ENCODE measurements at places on chromosomes 1 and 21. TPM values are rescaled to one million over a fixed set of nuclear protein-coding genes. Genes with fewer than 3 reads are reported as not detected.

The ADGRL4 gene
- 11.8 TPM for total RNA-seq

The B3GALT2 gene
- 0.99 TPM for total RNA-seq

The SELENBP1 gene
- 15.6 TPM for total RNA-seq

- no peak for DNase-seq
- no peak overlapping the region for H3K4me3 ChIP-seq
- no peak overlapping the region for H3K27ac ChIP-seq
- peaks cover 4% of the 10 kb centered on the region for H3K36me3 ChIP-seq
- peaks cover 1% of the 10 kb centered on the region for H3K27me3 ChIP-seq
- H3K4me1 ChIP-seq: peaks cover 13% of the 10 kb centered on the region
These were observed 49.1 kb downstream of the TRPM2 start for GRCh38 chr21:44402323-44403105.

DNA sequence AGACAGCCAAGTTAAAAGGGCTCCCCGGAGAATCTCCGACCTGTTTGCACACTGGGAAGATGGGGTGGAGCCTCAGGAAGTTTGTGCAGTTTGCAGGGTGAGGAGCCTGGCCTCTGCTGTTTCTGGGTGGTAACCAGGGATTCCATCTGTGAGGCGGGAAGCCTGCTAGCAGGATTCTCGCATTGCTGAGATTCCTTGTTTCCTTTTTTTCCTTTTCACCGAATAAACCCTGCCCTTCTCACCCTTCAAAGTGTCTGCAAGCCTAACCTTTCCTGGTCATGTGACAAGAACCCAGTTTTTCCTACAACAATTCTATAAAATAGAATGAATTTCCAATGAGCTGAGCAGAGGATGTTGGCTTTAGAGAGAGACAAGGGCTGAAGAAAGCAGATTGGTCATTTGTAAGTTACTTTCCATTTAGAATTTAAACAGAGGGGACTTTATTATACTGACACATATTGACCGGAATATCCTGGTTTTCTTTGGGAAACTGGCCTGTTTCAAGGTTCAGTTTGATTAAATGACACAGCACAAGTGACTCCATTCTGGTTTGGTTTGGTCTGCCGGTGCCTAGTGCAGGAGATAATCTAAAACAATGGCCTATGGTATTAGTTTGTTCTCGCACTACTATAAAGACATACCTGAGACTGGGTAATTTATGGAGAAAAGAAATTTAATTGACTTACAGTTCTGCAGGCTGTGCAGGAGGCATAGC, 48.7 kb upstream of the DNAH14 start:
- H3K27me3 ChIP-seq: peaks cover 35% of the 10 kb centered on the region
- no peak for DNase-seq
- no peaks in the 10 kb centered on the region for H3K36me3 ChIP-seq
- H3K4me3 ChIP-seq: no peak overlapping the region

- peaks cover 13% of the 10 kb centered on the region for H3K27me3 ChIP-seq
- no peaks in the 10 kb centered on the region for H3K4me1 ChIP-seq
- no peaks in the 10 kb centered on the region for H3K36me3 ChIP-seq
- H3K4me3 ChIP-seq: no peak overlapping the region
These were observed 41.4 kb downstream of the NOS1AP start for GRCh38 chr1:162110910-162111309.

- H3K36me3 ChIP-seq: no peaks in the 10 kb centered on the region
- H3K27me3 ChIP-seq: peaks cover 2% of the 10 kb centered on the region
- no peak for DNase-seq
- peaks cover 16% of the 10 kb centered on the region for H3K4me1 ChIP-seq
These were observed 12.4 kb downstream of the UBXN11 start for GRCh38 chr1:26293911-26294463.

DNA sequence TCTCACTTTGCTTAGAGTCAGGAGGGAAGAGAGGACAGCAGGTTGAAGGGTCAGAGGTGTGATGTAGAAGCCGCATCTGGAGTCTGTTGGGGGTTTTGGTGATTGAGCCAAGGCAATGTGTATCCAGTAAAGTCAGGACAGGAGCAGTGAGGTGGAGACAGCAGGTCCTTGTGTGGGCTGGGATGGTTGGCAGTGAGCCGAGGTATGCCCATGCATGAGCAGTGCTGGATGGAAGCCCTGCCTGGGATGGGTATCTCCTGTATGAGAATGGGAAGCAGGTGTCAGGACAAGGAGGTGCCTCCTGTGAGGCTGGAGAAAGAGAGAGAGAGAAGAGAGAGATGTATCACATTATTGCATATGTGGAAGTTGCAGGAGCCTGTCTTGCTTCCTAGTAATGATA, 90.0 kb downstream of the OBSCN start:
- H3K27ac ChIP-seq: no peak overlapping the region
- H3K36me3 ChIP-seq: peaks cover 26% of the 10 kb centered on the region
- H3K4me1 ChIP-seq: no peaks in the 10 kb centered on the region
- H3K4me3 ChIP-seq: no peak overlapping the region
- no peak for DNase-seq
- H3K27me3 ChIP-seq: peaks cover 1% of the 10 kb centered on the region

Data from HFFc6 (cell line).